Epithelial cell of prostate (primary cell): ENCODE measurements at places on chromosomes 1 and 21.

DNA sequence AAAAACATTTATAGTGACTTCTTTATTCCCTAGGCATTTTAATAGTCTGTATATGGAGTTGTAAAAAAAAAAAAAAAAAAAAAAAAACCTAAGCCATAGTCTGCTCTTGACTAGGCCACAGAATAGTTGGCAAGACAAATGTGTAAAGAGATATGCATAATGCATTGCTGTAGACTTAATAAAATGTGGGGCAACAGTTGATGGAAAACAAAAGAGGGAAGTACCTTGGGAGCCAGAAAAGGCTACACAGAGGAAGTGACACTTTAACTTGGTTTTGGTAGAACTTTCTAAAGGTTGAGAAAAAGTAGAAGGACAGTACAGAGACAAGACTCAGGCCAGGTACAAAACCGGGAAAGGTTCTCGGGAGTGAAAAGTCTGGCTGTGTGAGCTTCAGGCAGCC, 802.9 kb upstream of the ADAMTS5 start:
- no peak for DNase-seq

GRCh38 chr1:84693005-84693404, 2.7 kb upstream of the SSX2IP start:
- no peak for DNase-seq

DNA sequence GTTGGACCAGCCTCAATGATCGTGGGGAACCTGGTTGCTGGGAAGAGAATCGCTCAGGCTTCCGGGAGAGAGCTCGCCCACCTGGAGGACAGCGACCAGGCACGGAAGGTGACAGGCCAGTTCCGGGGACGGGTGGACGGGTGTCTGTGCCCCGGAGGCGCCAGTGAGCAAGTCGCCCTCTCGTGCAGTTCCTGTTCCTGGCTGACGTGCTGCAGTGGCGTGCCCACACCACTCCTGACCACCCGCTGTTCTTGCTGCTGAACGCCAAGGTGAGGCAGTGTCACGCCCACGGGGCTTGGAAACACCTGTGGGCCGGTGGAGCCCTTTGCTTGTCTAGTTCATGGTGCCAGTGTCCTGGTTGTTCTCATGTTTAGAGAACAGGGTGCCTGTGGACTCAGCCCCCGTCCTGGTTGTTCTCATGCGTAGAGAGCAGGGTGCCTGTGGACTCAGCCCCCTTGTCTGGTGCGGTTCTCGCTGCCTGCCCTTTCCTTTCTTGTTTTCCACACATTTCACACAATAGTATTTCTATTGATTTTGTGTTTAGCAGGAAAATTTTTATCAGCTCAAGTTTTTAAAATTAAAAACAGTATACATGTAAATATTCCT, 53.1 kb downstream of the S100B start:
- no peak for DNase-seq

DNA sequence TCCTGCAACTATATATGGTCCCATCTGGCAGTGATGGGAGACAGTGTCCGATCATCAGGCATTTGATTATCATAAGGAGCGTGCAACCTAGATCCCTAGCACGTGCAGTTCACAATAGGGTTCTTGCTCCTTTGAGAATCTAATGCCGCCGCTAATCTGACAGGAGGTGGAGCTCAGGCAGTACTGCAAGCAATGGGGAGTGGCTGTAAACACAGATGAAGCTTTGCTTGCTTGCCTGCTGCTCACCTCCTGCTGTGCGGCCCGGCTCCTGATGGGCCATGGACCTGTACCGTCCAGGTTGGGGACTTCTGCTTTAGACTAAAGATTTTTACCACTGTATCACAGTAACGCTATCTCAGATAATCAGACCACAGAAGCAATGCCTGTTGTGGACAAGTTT, 63.8 kb downstream of the TGFB2 start:
- no peak for DNase-seq

DNA sequence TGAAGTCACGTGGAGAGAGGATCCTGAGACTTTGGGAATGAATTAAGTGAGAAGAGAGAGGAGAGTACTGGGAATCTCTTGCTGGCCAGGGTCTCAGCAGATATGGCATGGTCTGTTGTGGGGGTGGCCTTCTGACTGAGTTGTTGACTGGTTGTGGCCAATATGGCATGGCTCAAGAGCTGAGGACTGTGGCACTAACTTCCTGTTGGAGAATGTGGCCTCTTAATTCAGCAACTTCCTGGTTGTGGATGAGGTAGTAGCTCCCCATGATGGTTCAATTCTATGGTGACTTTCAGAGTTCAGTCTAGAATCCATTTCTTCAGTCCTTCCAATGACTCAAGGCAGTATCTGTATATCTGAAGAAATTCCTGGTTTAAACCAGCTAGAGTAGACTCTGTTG, 44.7 kb upstream of the PAXBP1 start:
- no peak for DNase-seq

DNA sequence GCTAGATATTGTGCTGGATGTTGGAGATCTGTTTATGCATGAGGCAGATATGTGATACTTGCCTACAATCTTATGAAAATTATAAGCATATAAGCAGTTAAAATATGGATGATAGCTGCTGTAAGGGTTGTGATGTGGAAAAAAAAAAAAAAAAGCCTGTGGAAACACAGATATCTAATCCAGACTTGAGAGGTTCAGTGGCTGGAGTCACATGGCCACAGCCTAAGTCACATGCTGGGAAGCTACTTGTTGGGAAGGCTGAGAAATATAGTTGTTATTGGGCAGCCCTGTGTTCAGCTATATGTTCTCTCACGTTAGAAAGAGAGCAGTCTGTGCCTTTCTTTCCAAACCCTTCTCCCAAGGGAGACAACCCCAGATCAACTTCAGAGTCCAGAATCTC, 15.1 kb downstream of the RAVER2 start:
- DNase-seq = no peak

DNA sequence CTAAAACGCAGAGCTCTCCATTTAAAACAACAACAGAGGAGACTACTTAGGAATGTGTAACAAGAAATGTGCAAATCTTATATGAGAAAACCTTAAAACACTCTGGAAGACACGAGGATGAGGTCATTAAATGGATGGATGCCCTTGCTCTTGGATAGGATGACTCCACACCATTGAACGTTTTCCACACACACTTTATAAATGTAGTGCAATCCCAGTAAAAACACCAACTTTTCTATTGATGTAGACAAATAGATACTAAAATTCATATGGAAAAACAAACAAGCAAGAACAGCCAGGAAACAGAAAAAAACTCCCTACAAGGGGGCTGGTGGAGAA, 18.4 kb upstream of the COL6A1 start:
- DNase-seq = no peak

- DNase-seq = no peak
Observed at GRCh38 chr1:19356266-19356665, 44.1 kb downstream of the SLC66A1 start.

- DNase-seq = no peak
Observed at GRCh38 chr1:40281853-40282252, 23.8 kb downstream of the ZMPSTE24 start.

DNA sequence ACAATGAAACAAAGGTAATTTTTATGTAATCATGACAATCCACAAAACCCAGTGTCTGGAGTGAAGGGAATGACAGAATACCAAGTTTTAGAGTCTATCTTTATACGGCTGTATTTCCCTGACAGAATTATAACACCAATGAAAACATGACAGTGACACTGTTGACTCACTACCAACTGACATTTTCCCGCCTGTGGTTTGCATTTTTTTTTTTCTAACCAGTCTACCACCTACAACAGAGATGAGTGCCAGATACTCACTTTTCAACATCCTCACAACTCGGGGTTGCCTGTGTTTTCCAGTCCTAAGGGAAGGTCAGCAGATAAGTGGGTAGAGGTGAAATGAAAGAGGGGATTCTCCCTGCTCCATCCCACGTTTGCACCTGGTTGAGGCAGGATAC, 118.9 kb downstream of the KCNJ6 start:
- no peak for DNase-seq

DNA sequence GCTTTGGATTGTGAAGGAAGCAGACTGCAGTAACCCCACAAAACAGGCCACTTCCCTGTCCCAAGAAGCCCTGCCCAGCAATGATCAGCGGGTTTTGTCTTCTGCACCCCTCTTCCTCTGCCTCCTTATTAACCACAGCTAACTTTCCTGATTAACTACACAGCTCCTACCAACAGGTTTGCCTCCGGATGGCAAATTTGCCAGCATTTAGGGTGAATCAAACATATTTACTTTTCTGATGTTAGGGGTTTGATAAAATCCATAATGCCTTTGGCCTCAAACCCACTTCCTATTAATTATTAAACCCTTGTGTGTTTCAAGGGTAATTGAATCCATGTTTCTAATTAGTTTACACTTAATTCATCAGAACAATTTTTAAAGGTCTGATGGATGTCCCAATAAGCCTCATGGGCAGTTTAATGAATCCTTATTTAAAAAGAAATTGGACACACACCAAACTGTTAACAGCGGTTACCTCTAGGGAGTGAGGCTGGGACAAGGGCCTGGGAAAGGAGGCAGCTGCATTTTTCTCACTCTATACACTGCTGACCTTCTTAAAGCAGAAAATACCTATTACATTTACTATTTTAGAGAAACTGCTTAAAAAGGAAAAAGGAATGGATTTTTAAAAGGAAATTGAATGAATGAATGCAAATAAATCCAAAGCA, 91.9 kb downstream of the CSMD2 start:
- no peak for DNase-seq

- no peak for DNase-seq
Observed at GRCh38 chr21:15688809-15689208, 41.0 kb upstream of the USP25 start.

- no peak for DNase-seq
Observed at GRCh38 chr1:46173361-46173856, 1.5 kb upstream of the TSPAN1 start.

DNA sequence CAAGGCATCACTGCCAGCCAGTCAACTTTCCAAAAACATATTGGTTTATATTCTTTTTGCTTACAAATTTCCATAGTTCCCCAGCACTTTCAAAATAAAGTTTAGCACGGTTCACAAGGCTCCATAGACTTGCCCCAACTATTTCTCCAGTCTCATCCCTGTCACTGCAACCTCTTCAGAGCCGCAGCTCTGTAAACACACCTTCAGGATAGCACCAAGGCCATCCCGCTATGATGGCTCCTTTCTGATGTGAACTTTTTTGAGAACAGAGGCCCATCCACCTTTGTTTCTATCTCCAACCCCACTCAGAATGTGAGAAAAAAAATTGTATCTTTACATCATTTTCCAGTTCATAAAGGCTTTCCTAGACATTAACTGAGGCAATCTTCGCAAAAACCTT, 26.3 kb downstream of the PGM1 start:
- DNase-seq = no peak

DNA sequence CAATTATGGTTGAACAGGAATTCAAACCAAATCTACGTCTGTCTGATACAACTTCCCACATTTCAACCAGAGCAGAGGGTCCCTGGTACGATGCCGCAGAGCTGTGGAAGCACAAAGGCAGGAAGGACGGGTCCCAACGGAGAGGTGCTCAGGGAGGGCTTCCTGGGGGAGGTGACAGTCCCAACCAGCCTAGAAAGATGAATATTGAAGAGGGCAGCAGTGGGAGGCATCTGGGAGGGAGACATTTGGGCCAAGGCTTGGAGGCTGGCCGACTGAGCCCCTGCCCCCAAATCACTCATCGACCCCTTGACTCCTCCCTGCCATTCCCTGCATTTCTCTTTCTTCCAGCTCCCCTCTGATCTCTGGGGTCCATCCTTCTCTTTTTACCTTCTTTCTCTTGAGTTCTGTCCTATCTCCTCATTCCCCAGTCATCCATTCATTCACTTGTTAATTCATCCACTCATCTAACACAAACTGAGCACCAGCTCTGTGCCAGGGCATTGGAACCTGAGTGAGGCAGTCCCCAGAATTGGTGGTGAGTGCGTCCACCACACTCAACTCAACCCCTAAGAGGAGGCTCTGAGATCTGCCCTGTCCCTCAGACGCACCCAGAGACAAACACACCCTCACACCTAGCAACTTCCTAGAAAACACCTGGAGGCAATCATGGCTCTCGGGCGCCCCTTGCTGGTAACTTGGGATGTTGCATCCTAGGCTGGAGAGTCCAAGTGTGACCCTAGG, 13.2 kb upstream of the CELA3B start:
- DNase-seq = no peak

DNA sequence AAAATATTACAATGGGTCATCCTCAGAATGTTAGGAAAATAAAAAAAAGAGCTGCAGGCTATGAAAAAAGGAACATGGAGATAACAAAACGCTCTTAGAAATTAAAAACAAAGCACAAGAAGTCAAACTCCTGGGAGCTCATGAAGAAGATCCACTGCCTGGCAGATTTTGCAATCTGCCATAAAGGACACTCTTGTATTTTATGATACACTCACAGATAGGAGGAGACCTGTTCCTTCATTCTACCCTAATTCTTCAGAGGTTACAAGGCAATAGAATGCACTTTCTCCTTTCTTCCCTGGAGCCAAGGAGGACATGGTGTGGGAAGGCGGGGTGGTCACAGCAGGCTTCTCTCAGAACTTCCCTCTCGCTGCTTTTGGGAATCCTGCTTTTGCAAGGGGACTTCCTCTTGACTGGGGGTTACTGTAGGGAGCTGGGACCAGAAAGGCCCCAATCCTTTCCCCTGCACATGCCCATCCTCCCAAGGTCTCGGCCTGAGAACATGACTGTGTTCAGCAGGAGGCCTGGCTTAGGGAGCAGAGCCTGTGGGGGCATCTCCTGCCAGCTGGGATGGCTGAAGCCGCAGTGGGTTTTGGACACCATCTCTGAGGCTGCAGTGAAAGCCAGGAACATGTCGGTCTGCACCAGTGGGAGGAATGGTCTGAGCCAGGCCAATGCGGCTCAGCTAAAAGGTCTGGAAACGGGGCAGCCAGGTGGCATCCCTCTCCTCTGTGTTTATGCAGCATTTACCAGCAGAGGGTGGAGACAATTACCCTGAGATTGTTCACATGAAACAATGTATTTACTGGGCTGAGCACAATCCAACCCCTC, 44.8 kb downstream of the GPR161 start:
- no peak for DNase-seq

DNA sequence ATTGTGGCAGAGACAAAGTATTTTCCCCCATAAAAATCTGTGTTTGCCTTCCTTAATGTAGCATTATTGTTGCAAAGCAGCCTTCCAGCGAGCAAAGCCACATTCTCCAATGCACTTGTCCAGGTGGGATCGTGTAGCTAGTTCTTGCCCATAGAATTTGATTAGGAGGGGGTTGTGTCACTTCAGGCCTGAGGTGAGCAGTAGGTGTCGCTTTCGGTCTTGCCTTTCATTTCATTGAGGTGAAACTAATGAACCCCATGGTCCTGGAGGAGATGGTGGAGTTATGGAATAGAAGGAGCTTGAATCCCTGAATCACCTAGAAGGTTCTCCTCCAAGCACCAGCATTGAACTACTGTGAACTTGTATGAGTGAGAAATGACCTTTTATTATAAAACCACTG, 318.9 kb upstream of the PBX1 start:
- no peak for DNase-seq

DNA sequence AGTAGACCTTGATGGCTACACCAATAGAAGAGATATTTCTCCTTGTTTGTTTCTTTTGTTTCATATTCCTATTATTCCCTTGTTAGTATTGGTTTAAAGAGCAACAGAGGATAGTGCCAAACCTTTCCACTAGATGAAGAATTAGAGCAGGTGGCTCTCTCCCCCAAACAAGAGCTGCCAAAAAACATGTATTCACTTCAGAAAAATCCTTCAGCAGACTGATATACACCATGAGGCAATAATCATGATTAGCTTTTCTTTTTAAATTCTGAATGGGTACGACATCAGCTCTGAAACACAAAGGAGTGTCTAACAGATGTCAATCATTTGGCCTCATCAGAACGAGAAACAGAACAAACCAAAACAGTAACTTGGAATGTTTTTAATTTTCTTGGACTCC, 67.3 kb upstream of the MAP10 start:
- DNase-seq = no peak

- no peak for DNase-seq
Observed at GRCh38 chr1:1112237-1112985, 3.5 kb downstream of the C1orf159 start.
